Fibroblast of skin of scalp (primary cell): ENCODE measurements at places on chromosomes 13 and 19.

DNA sequence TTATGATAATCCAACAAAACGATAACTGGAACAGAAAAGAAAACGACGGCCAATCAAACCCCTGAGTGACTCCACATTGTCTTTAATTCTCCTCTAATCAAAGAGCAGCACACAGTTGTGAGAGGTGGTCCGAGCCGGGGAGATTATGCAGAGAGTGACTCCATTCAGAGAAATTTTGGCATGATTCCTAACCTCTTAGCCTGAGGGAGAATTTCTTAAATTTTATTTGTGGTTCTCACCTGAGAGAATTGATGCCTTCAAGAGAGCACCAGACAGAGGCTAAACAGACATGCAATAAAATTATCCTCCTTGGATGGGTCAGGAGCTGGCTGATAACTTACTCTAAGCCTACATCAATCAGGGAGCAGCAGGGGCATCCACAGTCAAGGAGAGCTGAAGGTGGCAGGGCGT, 310.0 kb upstream of the KLF12 start:
- peak; percentile 21 for DNase-seq

DNA sequence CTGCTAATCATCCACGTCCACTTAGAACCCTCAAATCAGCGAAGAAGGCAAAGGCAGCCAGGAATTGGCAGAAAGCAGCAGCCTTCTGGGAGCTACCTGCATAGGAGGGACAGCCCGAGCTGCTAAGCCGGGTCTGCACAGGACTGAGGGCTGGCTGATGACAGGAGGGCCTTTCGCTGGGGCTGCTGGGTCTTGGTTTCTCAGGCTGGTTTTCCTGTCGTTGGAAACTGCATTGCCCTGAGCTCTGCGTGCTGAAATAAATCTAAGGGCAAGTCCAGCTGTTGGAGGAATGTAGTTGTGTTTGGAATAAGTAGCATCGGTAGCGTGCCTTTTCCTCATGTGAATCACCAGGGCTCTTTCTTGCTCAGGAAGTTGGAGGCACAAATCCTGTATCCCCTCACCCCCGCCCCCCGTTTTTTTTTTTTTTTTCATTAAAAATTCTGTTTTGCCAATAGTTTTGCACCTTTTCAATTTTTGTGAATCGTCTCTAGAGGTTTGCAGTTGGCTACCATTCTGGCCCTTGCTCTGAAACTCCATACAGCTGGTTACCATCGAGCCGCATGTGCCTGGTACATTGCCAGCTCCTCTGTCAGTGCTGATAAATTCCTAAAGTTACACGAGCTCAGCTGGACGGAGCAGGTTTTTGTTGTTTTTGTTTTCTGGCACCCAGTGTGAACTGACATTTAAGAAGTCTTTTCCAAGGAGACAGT, 193.9 kb upstream of the RNF113B start:
- DNase-seq, result peak; percentile 93

- no peak for DNase-seq
Observed at GRCh38 chr13:113804703-113805430, 45.8 kb downstream of the TMEM255B start.

- peak; percentile 36 for DNase-seq
Observed at GRCh38 chr19:18225702-18226468, at the start of gene PDE4C. Gene PDE4C (minus strand): TSS chr19:18226438. CDS start chr19:18226415, 23 bp downstream.

GRCh38 chr13:33763021-33763420, 54.9 kb upstream of the RFC3 start:
- DNase-seq, result no peak

- DNase-seq, result peak; percentile 21
Observed at GRCh38 chr13:113238536-113238935, 29.1 kb downstream of the CUL4A start.

GRCh38 chr13:29718694-29719093, 123.2 kb upstream of the SLC7A1 start:
- no peak for DNase-seq

- DNase-seq, result no peak
Observed at GRCh38 chr13:49629947-49630346, 1.6 kb downstream of the ARL11 start.

DNA sequence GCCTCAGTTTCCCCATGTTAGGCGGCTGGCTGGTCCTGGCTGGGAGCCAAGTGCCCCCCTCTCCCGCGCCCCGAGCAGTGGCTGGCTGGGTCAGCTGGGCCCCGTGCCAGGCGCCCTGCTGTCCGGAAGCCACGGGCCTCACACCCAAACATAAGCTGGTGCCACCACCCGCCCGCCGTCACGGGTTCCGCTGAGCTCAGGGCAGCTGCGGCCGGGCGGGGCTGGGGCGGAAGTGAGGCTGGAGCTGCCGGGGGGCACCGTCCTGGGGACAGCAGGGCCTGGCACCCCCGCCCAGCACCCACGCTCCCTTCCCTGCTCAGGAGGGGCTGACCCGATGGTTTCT, 19.3 kb downstream of the HCN2 start:
- no peak for DNase-seq

DNA sequence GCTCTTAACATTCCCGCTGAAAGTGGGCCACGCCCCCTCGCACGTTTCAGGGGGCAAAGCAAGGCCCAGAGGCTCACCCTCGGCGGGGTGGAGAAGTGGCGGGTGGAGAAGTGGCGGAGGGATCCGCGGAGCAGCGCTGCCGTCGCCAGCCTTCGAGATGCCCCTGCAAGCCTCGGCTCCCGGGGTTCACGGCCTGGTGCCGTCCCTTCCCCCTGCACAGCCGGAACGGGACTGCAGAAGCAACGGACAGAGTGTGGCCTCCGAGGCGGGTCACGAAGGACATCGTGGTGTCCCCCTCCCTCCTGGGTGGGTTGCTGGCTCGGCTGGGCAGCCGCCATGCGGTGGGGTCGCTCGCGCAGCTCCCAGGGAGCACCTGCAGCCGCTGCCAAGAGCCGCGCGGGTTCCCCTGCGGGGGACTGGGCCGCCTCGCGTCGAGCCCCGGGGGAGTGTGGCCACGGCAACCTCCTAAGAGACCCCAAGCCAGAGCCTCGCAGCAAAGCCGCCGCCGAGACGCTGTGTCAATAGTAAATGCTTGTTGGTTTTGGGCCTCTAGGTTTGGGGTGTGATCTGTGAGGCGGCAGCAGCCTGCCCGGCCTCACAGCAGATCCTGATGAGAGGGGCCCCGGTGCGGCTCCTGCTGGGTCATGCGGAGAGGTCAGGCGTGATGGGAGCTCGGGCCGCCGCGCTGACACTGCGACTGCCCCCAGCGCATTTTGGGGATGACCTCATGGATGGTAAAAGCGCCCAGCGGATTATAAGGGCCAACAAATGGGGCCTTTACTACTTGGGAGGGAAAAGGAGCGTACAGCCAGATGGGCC, 5.5 kb downstream of the TPGS1 start:
- DNase-seq, result no peak

- DNase-seq, result no peak
Observed at GRCh38 chr13:109744512-109745051, 41.8 kb downstream of the IRS2 start.

GRCh38 chr13:33175991-33176390, 109.6 kb downstream of the STARD13 start:
- DNase-seq, result no peak

DNA sequence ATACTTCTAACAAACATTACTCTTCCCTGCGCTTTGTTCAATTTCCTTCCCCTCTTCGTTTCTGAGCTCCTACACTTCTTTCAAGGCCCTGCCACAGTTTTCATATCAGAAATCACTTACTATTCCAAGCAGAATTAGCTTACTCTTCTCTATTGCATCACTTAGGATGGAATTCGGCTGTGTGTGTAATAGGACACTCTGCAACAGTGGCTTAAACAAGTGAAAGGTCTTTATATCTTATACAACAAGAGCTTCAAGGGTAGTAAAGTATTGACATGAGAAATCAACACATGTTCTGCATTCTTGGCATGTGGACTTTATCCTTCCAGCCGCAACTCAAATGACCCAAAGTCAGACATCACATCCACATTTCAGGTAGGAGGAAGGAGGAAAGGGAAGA, 279.6 kb downstream of the PCDH20 start:
- DNase-seq, result no peak

- DNase-seq, result no peak
Observed at GRCh38 chr19:3691372-3691716, 8.9 kb downstream of the PIP5K1C start.

DNA sequence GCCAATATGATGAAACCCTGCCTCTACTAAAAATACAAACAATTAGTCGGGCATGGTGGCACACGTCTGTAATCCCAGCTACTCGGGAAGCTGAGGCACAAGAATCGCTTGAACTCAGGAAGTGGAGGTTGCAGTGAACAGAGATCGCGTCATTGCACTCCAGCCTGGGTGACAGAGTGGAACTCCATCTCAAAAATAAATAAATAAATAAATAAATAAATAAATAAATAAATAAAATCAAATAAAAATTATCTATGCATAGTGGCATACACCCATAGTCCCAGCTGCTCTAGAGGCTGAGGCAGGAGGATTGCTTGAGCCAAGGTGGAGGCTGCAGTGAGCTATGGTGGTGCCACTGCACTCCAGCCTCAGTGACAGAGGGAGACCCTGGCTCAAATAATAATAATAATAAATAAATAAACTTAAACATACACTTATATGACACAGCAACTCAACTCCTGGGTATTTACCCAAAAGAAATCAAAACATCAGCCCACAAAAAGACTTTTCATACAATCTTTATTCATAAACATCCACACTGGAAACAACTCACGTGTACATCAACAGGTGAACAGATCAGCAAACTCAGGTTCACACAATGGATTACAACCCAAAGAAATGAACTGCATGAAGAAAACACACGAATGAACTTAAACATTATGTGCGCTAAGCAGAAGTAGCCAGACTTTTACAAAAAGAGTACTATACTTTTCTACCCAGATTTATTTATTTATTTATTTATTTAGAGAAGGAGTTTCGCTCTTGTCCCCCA, 6.9 kb downstream of the LGALS7 start:
- no peak for DNase-seq

DNA sequence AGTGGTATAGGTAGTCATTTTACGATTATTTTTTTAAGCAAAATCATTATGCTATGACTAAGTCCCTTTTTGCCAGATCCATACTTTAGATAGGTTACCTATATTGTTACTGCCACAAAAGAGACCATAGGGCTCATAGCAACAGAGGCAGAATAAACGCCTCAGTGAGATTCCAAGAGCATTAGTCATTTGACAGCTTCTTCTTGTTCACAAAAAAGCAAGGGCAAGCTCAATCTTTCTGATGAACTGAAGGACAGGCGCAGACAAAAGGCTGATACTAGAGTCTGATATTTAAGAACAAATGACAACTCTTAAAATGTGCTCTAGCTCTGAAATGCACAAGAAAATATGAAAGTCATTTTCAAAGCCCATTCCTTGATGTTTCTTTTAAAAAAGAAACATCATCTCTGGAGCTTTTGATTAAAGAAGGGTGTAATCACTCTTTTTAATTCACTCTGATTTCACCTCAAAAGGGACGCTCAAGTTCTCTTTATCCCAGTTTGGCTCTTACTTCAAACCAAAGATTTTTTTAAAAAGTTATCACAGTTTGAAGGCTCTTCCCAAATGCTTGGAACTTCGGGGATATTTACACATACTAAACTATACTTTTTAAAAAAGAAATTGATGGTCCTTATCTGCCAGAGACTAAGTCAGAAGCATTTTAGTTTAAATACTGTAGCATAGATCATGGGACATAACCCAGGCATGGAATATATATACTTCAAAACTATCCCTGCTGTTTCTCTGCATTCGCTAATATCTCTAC, 187.2 kb downstream of the EFNB2 start:
- DNase-seq, result peak; percentile 65

- DNase-seq, result no peak
Observed at GRCh38 chr19:39158646-39159260, 33.2 kb downstream of the PAK4 start.

- DNase-seq, result peak; percentile 69
Observed at GRCh38 chr19:49017666-49018351, 918 bp upstream of the LHB start.

DNA sequence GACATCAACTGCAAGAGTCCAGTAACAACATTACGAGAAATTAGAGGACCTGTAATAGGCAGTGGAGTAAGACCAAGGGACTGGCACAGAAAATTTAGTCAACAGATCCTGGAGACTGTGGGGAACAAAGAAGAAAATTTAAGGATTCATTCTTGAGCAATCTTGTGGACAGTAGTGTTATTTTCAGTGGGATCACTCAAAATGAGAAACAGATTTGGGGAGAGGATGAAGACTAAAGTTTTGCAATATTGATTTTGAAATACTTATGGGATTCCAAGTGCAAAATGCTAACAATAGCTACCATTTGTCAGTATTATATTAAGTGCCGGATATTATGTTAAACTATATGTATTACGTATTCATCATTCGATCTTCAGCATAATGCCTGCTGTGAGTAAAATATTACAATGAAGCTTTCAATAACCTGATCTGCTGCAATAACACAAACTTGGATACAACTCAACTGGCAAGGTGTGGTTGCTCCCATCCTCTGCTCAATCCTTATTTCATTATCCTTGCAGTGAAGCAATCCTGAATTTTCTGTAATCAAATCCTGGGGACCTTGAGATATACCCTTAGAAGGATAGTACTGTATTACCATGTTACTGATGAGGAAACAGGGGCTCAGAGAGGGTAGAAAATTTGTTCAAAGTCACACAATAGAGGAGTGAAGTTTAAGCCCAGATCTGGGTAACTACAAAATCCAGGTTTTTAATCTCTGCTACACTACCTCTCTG, 84.2 kb downstream of the SACS start:
- DNase-seq, result peak; percentile 47
